Left cardiac atrium (tissue), 4 donors: ENCODE measurements at places on chromosomes 1 and 21.
A peak's percentile ranks its signal among the peaks of the same experiment; 100 is the strongest.

GRCh38 chr1:150464422-150464826 lies 22.8 kb upstream of the TARS2 start:
- peak; percentile 54 for DNase-seq

DNA sequence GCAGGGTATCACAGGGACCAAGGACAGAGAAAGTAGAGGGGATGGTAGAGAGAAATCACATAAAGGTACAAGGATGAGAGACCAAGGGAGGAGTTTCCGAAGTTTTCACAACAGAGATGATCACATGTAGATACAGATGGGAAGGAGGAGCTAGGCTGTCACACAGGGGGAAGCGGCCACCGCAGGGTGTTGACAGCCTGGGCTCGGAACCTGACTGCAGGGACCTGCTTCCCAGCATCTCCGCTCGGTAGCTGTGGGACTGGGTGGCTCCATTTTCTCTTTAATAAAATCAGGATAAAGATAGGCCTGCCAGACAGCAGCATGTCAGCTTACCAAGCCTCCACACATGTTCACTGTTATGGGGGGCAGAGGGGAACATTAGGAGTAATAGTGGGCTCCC lies 32.3 kb downstream of the CDCA8 start:
- no peak for DNase-seq

GRCh38 chr1:240100371-240100934 lies 8.8 kb downstream of the FMN2 start:
- DNase-seq, result no peak

DNA sequence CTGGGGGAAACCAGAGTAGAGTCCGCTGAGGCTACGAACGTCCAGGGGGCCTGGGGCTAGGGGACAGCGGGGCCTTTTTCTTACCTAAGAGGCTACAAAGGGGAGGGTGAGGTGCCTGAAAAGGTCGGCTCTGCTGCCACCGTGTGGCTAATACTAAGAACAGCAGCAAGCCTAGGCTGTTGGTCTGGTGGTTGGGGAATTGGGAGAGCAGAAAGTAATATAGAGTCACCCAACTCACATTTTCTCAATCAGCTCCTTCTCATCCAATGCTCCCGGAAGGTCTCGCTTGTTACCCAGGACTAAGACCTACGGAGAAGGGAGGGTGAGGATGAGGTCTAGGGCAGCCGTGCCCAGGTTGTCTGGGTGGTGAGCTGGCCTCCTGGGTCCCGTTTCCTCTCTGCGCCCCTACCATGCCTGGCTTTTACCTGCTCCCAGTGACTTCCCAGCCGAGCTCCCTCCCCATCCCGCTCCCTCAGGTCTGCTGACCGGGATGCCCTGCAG lies 9.3 kb downstream of the ARL8A start:
- peak; percentile 64 for DNase-seq

DNA sequence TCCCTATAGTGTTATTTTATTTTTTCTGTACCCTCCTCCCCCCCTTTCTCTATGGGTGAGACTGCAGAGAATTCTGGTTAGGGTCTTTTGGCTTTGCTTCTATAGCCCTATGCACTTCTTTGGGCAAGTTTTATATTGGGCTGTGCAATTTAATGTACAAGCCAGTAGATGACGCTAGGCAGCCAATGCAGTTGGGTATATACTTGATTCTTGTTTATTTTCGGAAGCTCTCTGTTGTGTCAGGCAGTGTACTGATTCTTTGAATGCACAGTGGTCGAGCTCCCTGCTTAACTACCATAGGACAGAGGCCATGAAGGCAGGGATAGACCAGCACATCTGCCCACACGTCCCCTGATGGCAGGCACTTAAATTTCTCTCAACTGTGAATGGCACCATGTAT lies 34.1 kb upstream of the GPR52 start:
- DNase-seq, result no peak

DNA sequence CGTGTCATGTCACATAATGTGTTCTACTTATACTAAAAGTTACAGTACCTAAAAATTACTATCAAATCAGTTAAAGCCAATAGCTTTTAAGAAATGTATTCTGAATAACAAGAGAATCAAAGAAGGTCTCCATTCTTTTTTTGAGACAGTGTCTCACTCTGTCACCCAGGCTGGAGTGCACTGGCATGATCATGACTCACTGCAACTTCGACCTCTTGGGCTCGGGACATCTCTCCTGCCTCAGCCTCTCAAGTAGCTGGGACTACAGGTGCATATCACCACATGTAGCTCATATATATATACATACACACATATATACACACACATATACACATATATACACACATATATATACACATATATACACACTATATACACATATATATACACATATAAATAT lies 20.1 kb downstream of the COP1 start:
- DNase-seq, result no peak

DNA sequence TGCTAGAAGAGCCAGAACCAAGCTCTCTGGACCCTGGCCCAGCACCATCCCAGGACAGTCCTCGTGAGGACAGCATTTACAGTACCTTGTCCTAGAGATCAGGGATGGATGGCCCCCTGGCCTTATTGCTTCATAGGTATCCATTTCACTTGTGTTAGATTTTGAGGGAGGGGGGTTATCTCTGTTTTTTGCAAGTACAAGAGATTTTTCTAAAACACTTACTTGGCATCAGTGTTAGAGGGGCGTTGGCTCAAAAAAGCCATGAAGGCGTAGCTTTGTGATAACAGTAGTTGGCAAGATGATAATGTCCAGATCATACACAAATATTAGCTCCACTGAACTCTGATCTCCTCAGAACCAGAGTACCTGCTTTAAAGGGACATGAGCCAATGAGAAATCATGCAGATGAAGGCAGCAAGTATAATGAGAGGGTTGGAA lies 5.8 kb upstream of the ATP1B1 start:
- DNase-seq, result no peak

GRCh38 chr1:99662539-99663080 lies 16.7 kb downstream of the PALMD start:
- DNase-seq, result peak; percentile 83

GRCh38 chr1:193211539-193211938 lies 25.1 kb upstream of the B3GALT2 start:
- DNase-seq, result no peak

GRCh38 chr1:38929476-38929875 lies 12.2 kb downstream of the RHBDL2 start:
- DNase-seq, result no peak

GRCh38 chr1:46458190-46458589 lies 31.4 kb upstream of the DMBX1 start:
- no peak for DNase-seq

DNA sequence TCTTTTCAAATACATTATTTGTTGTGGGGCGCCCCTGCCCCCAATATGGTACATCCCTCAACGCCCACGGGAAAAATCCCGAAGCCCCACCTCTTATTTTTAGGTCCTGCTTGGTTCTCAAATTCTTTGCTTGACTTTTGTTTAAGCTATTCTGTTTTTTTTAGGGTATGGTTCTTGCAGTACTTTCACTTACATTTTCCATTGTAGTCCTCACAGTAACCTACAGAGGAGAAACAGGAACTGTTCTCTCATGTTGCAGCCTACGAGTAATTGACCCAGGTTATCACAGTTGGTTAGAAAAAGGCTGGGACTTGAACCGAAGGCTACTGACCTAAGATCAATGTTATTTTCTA lies 697 bp upstream of the C21orf91 start:
- DNase-seq, result no peak

DNA sequence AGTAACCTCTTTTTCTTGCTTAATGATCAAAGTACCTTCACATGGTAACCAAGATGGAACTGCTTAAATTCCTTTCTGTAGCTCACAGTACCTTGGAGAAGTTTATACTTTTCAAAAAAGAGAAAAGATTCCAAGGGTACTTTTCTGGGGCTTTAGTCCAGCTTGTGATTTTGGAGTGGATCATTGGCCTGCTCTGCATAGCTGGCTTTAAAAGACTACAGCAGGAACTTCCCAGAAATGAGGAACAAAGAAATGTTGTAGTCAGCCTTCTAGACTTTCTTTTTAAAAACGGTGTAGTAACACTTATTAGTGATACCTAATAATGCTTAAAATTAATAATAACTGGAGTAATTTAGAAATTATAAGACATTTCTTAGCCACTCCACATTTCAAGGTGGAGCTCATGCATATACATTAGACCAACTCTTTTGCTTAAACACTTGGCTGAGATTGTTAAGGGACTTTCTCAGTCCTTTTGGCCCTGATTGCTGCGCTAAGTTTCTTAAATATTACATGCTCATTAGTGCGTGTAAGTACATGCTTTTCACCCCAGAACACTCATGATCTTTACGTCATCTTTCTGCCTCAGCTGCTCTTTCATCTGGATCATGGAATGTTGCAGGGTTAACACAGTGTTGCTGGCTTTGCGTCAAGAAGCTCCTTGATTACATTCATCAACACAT lies 57.3 kb downstream of the SDCCAG8 start:
- DNase-seq, result no peak

DNA sequence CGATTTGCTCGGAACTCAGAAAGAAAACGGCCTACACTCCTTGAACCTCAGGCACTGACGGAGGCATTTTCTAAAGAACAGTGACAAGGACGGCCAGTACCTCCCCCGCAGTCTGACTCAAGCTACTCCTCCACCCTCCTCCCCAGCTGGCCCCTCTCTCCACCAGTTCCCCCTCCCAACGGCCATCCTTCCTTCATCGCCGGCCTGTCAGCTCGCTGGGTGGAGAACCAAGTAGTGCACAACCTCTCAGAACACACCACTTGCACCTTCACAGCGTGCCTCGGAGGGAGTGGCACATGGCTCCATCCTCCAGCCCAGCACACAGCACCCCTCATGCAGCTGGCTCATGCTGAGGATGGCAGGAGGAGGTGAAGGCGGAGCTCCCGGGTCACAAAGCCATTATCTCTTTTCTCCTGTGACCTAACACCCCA lies 58.8 kb downstream of the TOR1AIP2 start:
- DNase-seq, result peak; percentile 47

GRCh38 chr1:157992833-157993146 lies 655 bp upstream of the KIRREL1 start:
- DNase-seq, result peak; percentile 34

DNA sequence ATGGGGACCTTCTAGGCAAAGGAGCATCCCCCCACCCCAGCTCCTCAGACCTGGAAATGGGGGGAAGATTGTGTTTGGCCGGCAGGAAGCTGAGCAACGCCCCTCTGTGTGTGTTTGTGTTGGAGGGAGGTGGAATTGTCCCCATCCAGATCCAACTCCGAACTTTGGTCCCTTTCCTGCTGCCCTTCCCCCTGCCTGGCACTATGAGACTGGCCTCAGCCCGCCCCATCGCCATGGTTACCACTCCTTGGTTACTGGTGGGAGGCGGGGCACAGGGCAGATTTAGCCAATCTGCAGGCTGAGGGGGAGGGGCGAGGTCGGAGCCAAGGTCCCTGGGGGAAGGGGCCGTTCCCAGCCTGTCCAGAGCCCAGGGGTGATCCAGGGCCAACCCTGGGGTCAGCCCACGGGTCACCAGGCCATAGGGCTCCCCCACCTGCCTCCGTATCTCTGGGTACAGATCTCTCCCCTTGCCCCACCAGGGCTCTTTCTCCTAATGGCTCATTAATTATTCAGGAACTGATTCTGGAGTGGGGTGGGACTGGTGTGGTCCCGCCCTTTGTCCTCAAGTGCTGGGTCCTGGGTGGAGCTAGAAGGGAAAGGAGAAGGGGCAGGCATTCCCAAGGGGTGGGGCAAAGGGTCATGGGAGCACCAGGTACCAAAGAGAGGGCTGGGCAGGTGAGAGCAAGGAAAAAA lies 15.2 kb downstream of the PTPRF start:
- DNase-seq, result peak; percentile 85

- DNase-seq, result peak; percentile 56
Measured at GRCh38 chr1:151472856-151473731, 13.8 kb upstream of the POGZ start.

GRCh38 chr1:10188133-10188650 lies 22.2 kb upstream of the KIF1B start:
- DNase-seq, result no peak

- no peak for DNase-seq
Measured at GRCh38 chr1:156203331-156203730, 9.4 kb downstream of the SLC25A44 start.

DNA sequence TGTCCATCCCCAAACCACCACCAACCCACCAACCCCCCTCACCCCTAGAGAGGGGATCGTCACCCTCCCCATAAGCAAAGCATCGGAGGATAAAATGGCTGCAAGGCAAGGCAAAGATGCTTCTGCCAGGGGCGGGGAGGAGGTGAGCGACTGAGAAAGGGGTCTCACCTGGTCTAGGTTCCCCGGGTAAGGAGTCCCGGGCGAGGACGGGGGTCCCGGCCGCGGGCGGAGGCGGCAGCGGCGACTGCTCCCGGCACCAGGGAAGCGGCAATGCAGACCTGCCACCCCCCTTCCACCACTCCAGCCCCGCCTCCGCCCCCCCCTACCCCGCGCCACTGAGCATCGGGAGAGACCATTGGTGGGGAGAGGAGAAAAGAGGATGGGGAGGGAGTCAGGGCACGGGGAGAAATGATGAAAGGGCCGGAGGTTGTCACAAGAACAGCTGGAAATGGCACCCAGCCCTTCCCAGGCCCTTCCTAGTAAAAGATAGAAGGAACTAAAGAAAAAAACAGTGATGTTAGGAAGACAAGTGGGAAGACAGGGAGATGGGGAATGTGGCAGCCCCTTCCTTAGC lies at the start of gene SV2A:
Gene SV2A, minus strand, starts transcription at position 274 of the 574 bp plus-strand sequence. CDS start 4,004 bp downstream, outside the sequence.
- DNase-seq, result no peak

- DNase-seq, result peak; percentile 45
Measured at GRCh38 chr21:45336870-45337269, 49.2 kb upstream of the POFUT2 start.

DNA sequence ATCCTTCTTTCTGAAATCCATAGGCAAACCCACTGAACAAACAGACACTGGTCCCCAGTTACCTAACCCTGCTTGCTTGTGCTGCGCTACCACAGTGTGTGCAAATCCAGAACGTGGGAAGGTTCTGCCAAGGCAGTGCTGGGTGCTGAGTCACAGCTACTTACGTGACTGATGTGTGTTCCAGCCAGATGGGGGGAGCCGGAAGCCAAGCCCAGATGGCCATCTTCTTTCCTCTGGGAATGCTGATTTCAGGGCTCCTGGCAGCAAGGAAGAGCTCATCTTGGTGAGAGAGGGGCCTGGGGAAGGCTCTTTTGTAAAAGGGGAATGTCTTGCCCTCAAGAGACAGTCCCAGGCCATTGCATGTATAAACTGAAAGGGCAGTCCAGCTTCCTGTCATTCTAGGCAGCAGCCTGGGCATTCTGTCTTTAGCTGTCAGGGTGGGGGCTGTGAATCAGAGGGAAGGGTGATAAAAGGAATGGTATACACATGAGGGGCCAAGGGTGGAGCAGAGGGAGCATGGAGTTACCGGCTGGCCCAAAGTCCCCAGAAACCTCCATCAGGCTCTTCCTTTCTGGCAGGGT lies 54.1 kb downstream of the CD46 start:
- peak; percentile 90 for DNase-seq

DNA sequence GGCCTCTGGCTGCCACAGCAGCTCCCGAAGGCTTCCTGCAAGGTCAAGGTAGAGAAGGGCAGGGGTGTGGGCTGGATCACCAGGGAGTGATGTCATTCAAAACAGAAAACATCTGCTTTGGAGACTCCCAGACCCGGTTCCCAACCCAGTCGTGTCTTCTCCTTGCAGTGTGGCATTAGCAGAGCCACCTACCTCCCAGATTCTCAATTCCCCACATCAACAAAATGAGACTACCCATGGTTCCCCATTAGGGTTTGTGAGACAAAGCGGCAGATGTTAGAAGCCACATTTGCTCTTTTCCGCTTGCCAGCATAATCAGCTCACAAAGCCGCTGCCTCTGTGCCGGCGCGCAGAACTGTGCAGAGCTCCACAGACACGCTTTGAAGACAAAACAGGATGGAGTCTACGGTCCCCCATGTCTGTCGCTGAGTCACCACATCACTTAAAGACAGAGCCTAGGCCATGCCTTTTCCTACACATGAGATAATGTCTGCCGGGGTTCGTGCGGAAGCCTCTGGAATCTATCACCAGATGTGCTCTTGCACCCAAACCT lies 12.5 kb downstream of the KIF17 start:
- DNase-seq, result no peak
